Germinal center (tissue), 1 donor: ENCODE measurements at places on chromosomes 6 and 20.

DNA sequence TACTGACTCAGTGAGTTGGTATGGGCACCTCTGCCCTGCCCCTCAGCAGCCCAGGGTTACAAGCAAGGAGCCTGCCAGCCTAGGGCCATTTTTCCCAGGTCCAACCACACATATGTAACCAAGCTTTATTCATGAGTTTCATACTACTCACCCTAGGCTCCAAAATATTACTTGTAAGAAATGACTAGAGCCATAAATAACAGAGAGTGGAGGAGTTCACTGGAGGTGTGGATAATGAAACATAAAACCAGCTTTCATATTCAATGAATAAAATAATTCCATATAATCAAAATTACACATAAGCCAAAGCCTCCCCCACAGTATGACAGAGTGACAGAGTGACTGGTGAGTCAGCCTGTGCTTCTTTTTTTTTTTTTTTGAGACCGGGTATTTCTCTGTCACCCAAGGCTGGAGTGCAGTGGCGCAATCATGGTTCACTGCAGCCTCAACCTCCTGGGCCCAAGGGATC lies 229.8 kb upstream of the SASH1 start:
- DNase-seq: no peak

DNA sequence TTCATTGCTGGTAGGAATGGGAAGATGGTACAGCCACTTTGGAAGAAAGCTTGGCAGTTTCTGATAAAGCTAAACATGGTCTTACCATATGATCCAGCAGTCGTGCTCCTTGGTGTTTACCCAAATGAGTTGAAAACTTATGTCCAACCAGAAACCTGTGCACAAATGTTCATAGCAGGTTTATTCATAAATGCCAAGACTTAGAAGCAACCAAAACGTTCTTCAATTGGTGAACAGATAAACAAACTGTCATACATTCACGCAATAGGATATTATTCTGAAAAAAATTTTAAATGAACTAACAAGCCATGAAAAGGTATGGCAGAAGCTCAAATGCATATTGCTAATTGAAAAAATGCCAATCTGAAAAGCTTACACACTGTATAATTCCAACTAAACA lies 117.1 kb downstream of the LINC00237 start:
- DNase-seq: no peak

DNA sequence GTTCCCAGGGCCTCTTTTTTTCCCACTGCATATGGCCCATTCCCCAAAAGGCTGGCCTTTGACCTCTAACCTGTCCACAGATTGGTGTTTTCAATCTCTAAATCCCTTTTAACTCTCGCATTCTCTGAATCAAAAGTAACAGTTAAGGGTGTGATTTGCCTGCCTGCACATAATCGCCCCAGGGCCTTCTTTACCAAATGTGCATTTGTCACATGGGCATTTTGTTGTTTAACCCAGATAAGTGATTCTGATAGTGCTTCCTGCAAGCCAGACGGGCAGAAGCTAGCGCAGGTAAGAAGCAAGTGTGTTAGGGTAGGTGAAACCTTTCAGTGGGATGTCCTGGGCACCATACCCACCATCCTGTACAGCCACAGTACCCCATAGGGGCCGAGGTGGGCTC lies 49.4 kb upstream of the PLEKHG1 start:
- DNase-seq: no peak

DNA sequence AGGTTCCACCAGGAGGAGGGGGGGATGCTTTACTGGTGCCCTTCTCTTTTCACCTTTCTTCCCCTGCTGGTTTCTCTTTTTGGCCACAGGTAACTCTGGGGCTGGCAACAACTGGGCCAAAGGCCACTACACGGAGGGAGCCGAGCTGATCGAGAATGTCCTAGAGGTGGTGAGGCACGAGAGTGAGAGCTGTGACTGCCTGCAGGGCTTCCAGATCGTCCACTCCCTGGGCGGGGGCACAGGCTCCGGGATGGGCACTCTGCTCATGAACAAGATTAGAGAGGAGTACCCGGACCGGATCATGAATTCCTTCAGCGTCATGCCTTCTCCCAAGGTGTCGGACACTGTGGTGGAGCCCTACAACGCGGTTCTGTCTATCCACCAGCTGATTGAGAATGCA lies 4.4 kb downstream of the TUBB1 start:
- no peak for DNase-seq

GRCh38 chr6:28224131-28225055 lies 682 bp upstream of the ZSCAN9 start:
- DNase-seq: no peak

DNA sequence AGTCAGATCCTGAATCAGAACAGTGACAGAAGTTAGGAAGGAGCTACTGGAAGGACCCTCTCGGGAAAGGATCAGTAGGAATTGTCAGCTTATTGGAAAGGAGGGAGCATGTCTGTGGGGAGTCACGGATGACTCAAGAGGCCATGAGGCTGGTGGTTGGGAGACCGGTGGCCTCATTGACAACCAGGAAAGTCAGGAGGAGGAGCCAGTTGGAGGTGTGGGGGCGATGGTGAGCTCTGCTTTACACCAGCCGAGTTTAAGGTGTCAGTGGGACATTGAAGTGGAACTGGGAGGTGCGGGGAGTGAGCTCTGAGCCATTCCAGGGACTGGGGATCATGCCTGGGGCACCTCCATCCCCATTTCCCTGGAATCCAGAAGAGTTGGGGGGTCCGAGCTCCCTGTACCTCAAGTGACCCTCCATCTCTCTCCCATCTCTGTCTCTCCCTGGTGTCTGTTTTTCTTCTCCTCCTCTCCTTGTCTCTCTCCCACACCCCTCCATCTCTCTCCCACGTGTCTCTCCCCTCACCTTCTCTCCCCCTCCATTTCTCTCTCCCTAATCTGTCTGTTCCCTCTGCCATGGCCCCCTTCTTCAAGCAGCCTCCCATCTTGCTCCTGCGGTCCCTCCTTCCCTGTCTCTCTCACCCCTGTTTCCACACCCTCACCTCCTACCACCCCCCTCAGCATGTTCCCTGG lies 14.3 kb upstream of the ZBTB9 start:
- DNase-seq: no peak

DNA sequence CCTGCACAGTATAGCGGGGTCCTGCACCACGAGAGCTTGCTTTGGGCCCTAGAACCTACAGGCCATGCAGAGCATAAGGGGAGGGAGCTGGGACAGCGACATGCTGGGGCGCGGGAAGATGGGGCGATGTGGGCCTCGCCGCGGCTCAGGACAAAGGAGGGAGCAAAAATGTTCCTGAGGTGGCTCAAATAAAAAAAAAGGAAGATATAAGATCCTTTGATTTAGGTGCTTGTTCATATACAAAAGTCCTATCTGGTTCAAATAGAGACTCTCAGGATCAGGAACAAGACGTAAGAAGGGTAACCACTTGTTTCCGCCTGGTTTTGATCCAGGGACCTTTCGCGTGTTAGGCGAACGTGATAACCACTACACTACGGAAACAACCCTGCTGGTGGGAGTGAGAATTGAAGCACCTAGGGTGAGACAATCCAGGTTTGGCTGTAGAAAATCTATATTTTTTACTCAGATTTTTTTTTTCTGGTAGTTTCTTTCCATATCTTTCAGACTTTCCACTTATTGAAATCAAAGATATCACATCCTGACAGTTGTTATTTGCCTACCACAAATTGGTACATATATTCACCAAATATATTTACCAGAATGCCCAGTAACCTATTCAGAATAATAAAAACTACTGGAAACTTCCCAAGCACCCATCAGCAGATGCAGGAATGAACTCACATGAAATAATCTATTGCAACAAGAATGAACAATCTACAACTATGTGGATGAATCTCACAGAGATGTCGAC lies 177.9 kb upstream of the ZNF184 start:
- no peak for DNase-seq

DNA sequence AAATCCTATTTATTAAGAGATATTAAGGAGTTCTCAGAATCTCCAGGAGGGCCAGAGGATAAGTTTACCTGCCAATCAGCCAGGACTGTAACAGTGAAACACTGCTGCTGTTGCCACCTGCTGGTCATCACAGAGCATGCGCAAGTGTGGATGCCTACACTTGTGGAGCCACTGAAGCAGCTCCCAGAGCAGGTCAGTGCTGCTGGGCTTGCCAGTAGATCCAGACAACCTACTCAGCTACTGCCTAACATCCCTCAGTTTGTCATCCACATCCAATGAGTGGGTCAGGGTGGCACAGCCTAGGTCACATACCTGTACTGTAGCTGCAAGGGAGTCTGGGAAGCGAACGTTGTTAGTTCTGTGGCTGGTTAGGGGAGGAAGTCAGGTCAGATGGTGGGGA lies 18.3 kb upstream of the NHSL1 start:
- peak; percentile 71 for DNase-seq

DNA sequence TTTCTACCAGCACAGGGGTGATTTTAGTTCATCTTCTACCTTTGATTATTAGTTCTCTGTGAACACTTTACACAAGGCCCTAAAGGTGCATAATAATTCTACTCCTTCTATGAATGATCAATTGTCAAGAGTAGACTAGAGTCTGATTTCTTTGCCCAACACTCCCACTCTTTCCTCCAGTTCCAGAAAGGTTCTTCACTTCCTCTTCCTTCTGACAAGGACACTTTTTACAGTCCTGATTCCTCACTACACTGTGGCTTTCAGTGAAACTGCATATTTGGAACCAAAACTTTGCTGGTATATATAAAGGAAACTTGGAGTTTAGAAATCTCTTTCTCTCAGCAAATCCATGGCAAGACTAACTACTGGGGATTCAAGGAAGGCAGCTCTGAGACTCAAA lies 10.6 kb upstream of the RSPO3 start:
- no peak for DNase-seq

DNA sequence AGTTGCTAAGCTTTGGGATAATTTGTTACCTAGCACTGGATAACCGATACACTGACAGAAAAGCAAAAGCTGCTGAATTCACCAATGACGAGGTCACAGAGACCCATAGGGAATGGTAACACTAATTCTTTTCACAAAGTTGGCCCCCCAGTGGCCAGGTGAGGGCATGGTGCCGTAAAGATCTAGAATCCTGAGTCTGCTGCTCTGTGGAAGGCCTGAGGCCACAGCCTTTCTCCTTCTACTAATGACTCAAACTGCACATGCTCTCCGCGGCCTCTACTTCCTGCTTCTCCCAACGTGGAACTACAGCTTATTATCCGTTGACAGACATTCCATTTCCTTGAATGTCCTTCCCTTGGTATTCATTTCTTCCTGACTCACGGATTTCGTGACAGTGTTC lies 127.1 kb downstream of the OPRM1 start:
- no peak for DNase-seq

- no peak for DNase-seq
These were observed 295.2 kb downstream of the PTPRT start for GRCh38 chr20:42894483-42894882.

GRCh38 chr20:50111829-50112495 lies 988 bp downstream of the UBE2V1 start:
- DNase-seq: no peak

DNA sequence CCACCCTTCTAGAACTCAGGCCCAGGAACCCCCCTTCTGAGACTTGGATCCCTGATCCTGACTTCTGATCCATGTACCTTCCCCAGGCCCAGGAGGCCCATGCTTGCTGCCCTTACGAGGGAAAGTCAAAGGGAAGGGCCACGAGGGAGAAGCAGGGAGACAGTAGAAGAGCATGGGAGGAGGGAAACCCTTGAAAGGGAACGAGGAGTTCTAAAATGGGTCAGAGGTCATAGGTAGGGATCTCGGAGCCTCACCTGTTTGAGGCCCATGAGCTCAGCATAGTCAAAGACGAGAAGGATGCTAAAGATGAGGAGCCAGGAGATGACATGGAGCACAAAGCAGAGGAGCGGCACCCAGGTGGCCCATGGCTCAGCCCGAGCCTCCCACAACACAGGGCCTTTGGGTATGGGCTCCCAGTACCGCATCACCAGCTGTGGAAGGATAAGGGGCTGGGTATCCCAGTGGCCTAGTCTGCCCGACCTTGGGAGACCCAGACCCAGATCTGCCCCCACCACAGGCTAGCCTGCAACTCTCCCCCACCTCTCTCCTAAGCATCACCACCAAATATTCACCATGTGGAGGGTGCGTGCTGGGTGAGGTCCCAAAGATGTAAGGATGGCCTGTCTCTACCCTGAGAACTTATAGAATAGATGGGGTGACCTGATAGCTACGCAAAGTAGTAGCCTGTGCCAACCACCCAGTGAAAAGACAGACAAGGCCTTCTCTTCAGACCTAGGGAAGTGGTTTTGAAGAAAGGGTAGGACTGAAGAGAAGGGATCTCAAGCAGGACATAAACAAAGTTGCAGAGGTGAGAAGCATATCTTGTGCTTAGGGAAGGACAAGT lies 1.5 kb downstream of the NRM start:
- DNase-seq: no peak

GRCh38 chr6:15479761-15480160 lies 183.1 kb downstream of the DTNBP1 start:
- DNase-seq: no peak

GRCh38 chr6:85911067-85911466 lies 268.4 kb upstream of the SYNCRIP start:
- no peak for DNase-seq

GRCh38 chr6:167946007-167946406 lies 51.5 kb upstream of the KIF25 start:
- DNase-seq: no peak

GRCh38 chr6:111087871-111088667 lies 766 bp downstream of the SLC16A10 start:
- peak; percentile 23 for DNase-seq

- peak; percentile 67 for DNase-seq
These were observed 1.8 kb upstream of the PRDM1 start for GRCh38 chr6:106084106-106084988.

DNA sequence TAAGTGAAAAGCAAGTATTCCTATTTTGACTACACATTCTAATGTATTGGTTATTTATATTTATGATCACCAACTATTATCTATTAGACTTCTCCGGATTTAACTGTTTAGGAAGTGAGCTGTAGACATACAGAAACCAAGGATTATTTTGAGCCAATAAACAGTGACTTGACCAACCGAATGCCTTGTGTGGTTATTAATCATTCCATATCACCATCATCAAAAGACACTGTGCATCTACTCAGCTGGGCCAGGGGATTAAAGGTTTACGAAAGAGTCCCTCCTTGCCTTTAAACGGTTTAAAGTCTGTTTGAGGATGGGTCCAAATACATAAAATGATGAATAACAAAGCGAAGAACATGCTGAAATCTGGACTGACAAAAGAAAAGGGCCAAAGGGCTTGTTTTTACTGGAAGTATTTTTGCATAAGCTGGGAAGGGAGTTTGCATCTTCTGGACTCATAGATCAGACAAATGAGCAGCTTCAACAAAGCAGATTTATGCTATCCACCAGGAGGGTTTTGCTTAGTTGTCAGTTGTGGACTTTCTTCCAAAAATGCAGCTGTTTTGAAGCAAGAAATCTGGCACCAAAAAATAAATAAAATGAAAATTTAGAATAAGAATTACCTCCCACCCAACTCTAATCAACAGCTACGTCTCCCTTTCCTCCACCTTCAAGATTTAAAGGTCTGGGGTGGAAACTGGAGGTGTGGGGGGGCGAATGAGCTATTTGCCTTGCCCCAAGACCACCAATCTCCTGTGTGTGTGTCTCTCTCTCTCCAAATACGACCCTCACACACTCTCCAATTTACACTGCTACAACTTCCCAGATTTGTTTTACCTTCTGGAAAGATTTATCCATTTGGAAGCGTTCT lies 33.6 kb upstream of the ID4 start:
- no peak for DNase-seq
